ENCODE measurements at places on chromosomes 7 and 10.

GRCh38 chr10:62186999-62187675, 81.5 kb downstream of the RTKN2 start:
- no peak for DNase-seq

DNA sequence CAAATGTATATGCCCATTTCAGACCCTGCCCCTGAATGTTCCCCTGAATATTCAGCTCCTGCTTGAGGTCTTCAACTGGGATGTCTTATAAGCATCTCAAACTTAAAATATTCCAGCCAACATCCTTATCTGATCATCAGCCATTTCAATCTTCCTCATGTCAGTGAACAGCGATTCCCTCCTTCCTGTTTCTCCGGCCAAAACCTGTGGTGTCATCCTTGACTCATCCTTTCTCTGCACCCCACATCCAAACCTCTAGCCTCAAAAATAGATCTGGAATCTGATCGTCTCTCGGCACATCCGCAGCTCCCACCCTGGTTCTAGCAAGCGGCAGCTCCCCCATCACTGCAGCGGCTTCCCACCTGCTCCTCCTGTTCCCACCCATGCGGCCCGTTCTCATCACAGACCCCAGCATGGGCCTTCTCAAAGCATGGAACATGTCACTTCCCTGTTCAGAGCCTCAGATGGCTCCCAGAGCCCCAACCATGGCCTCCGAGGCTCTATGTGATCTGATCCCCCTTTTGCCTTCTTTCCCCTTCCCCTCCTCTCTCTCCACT, 165.7 kb downstream of the HECW1 start:
- DNase-seq = no peak

DNA sequence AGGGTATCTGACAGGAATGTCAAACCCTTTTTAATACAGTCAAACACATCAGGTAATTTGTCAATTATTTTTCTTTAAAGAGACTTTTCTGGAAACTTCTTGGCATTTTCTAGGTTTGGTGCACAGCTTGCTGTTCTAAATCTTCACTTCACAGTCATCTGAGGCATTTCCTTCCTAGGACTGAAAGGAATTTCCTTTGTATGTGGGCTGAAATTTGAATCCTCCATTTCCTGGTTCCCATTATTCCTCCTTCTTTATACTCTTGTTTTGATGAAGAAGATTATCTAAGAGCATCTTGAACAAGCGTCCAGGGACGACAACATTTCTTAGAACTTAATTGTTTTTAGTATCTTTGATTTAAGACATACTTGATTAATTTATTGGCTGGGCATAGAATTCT, 24.9 kb downstream of the CALD1 start:
- DNase-seq = no peak

DNA sequence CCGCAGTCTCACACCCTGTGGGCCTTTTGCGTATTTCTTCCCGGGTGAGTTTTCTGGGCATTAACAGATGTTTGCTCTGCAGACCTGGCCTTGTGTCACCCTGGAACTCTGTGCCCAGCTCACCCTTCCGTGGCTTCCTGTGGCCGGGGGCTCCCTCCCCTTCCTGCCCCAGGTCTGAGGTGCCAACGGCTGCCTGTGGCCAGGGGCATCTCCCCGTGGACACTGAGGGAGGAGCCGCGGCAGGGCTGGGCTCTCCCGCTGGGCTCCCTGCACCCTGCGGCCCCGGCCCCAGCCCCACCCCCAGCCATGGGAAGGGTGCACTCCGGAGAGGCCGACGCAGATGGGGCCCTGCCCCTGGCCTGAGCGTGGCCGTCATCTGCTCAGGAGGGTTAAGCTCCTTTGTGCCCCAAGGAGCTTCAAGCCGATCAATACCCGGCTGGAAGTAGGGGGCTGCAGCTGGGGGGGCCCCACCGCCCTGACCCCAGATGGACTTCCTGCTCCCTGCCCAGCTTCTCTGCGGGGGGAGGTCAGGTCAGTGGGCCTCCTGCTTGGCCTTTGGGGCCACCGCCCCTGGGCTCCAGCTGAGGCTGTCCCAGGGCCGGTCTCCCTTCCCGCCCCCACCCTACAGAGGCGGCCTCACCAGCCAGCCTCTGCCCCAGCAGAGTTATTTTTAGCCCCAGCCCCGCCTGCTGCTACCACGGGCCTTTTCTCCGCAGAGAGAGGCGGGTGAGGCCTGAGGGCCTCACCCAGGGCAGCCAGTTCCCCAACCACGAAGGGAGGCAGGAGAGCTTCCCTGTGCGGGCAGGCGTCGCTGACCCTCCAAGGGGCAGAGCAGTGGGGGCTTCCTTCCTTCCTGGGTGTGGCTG, 24.2 kb downstream of the PWWP2B start:
- no peak for DNase-seq

GRCh38 chr7:94588075-94588474, 67.9 kb downstream of the SGCE start:
- no peak for DNase-seq

- DNase-seq = no peak
Observed at GRCh38 chr10:21624951-21625350, 90.9 kb downstream of the MLLT10 start.

GRCh38 chr7:138370956-138371355, 89.1 kb upstream of the TRIM24 start:
- DNase-seq = no peak

GRCh38 chr7:3482147-3482921, 181.3 kb downstream of the SDK1 start:
- DNase-seq = no peak

- peak; percentile 33 for DNase-seq
Observed at GRCh38 chr7:99407872-99408378, 472 bp downstream of the PDAP1 start.

DNA sequence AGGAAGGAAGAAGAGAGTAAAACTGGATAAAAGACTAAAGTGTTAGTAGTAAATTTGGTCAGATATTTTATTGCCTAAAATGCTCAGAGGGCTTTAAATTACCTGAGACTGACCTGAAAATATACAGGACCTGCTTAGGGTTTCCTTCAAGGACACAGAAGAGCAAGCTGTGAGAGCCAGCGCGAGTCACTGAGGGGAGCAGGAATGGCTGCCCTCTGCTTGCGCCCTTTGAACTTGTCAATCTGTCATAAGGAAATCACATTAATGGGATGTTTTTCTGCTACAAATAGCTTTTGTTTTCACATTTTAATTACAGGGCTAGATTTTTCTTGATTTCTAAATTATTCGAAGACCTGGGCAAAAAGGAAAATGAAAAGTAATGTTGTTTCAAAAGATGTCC, 26.9 kb downstream of the DNAJB9 start:
- DNase-seq = no peak

- no peak for DNase-seq
Observed at GRCh38 chr10:21528236-21529031, 3.0 kb upstream of the SKIDA1 start.

DNA sequence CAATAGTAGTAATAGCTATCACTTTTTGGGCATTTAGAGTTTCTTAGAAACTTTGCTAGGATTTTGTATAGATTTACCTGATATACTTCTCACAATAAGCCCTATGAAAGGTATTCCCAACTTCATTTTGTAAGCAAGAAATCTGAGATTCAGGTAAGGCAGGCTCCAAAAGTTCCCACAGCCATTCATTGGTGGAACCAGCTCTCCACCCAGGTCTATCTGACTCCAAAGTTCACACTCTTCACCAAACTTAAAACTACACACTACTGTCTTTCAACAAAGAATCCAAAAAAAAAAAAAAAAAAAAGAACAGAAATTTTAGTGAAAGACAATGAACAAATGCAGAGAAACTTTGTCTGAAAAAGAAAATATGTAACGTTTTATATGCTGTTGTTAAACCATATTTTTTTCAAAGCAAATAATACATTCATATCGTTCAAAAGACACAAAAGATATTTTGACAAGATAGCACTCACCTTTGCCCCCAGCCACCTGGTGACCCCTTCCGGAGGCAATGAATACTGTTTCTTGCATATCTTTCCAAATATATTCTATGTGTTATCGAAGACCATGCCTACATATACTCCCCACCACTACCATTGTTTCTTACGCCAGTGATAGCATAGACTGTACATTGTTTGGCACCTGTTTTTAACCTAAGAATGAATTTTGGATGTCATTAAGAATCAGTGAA, 108.2 kb downstream of the C1GALT1 start:
- no peak for DNase-seq

DNA sequence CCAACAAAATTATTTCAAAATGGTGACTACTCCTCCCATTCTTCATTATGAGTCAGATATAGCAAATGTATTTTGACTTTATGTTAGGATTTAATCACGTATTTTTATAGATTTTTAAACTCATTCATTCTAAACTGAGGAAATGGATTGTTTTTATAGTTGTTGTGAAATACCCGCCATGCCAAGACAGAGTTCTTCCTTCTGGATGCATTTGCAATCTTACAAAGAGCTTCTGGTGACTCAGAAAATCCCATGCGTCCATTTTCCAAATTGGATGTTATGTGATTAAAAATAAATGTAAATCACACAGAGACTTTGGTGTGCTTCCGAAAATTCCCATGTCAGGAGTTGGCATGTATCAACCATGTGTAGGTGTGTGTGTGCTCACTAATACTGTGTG, 179.3 kb downstream of the TRIL start:
- no peak for DNase-seq

DNA sequence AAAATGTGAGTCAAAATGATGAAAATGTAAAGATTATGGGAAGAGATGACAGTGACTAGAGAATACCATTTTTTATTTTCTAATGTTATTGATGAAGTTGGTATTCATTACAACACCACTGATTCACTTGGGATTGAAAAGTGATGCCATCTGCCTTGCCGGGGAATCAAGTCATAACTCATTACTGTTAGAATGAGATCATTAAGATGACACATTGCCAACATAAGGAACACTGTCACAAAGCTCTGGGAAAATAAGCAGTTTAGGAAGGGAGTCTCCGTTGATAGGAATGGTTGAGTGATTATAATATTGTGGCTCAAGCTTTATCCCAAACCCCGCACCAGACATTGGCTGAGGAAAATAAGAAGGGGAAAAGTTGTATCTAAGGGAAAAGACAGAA, 121.5 kb upstream of the PLPP4 start:
- no peak for DNase-seq

DNA sequence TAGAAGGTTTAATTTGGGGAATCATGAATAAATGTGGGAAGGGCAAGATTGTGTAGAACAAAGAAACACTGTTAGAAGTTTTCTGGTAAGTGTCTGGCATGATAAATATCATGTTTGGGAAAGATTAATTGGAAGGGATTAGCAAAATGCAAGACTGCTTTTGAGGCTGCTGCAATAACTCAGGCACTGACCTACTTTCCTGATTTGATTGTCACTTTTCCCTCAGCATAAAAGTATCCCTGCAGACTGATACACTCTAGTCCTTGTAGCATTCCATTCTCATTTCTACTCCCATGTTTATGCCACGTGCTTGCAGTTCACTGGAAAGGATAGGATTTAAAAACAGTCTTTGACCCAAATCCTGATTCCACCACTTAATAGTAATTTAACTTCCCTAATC, 303.3 kb upstream of the SEMA3A start:
- DNase-seq = no peak
